ENCODE measurements at places on chromosomes 4 and X.

GRCh38 chr4:163404580-163404979 lies 60.9 kb downstream of the NPY5R start:
- DNase-seq: no peak

DNA sequence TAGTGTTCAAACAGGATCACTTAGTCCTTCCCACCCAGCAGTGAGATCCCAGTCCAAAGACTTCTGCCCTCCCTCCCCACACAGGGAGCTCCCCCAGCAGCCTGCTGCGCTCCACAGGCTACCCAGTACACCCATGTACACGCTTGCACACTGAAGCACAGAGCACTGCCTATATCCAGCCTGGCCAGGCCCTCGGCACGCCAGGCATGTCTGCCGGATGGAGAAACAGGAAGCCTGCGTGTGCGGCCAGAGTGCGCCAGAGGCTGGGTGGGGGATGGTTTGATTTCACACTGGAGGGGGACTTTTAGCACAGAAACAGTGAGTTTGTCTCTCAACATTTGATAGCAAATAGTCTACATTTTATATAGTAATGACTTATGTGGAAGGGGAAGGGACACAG lies 833.5 kb upstream of the IGFBP7 start:
- no peak for DNase-seq

DNA sequence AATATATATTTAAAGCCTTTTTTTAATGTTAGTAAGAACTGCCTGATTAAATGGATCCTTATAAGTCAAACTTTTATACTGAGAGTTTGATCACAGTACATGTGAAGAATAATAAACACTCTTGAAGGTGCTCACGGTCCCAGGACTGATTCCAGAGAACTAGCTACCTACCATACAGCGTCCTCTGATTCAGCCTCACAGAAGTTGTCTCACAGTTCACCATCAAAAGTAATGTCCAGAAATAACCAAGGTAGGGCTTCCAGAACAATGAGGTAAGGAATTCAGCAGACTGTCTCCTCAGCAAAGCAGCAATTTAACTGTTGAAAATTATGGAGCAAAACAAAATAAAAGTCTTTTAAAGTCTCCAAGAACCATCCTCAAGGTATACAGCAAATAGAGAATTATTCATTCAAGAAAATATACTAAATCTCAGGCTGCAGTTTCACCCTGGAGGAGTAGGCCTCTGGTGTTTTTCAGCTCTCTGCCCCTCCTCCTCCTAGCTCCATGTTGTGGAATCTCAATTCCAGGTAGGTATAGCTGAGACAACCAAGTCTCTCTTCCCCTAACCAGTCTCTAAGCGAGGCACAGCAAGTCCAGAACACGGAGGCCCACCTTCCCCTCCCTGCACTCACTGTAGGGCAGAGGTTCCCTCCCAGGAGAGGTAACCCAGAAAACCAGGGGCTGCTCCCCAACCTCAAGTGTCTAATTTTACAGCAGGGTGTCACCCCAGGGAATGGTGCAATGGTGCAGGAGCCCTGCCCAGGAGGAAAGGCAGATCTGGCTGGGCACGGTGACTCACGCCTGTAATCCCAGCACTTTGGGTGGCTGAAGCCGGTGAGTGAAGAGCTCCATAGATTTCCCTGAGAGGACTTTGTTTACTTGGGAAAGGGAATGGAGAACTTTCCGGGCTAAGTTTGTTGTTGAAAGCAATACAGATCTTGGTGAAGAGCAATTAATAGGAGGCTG lies 28.6 kb downstream of the FAM241A start:
- no peak for DNase-seq

DNA sequence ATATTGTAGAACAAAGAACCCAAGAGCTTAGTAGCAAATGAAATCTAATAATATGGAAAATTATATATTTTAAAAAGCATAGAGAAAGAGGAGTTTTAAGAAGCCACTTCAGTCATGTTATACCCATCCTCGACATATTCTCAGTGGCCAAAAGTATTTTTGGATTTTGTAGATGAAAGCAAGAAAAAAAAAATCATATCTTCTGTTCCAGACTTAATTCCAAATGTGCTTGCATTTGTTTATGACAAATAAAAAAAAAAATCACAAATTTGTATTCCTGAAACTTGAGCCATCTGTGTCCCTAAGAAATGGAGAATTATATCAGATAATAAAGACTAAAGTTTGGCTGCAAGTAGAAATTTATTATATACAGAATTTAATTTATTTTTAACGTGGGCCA lies 1482.4 kb upstream of the PABPC4L start:
- DNase-seq: no peak

- DNase-seq: no peak
Measured at GRCh38 chr4:118389721-118390120, 36.9 kb upstream of the PRSS12 start.
